ENCODE measurements at places on chromosomes 11 and 22. TPM values are rescaled to one million over a fixed set of nuclear protein-coding genes. Genes with fewer than 3 reads are reported as not detected.

DNA sequence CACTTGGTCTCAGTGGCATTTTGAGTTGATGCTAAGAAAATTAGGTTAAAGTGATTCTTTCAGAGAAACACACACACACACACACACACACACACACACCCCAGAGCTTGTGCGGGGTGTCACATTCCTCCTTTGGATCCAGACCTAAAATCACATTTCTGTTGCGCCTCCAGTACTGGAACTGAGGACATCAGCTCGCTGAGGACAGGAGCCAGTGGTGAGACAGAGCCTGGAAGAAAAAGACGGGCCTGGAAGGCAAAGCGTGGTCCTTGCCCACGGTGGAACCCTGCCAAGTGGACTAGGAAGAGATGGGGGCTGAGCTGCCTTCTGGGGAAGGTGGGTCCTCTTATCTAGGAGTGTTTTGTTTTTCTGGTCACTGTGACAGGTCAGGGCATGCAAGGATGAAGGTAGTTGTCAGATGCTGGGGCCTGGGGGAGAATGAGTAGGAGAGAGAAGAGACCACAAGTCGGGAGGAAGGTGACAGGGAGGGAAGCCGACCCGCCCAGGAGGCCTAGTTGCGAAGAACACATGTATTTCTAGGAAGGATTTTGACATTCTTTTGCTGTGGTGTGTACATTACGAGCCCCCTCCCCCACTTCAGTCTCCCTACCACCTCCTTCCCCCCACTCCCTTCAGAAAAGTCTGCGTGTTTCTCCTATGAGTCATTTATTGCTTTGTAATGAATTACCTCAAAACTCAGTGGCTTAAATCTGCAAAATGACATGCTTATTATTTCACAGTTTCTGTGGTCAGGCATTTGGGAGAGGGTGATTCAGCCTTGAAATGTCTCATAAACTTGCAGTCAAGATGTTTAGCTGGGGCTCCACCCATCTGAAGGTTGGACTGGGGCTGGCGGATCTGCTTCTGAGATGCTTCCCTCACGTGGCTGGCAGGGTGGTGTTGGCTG, 4.8 kb upstream of the ELFN2 start:
- peaks cover 22% of the 10 kb centered on the region for H3K27me3 ChIP-seq
- H3K36me3 ChIP-seq: no peaks in the 10 kb centered on the region
- peak overlapping the region; percentile 16 for H3K4me3 ChIP-seq
- DNase-seq: no peak

The SLC6A5 gene
- 0.05 TPM for total RNA-seq

The PNPLA3 gene
- total RNA-seq: 14.7 TPM

The C11orf65 gene
- total RNA-seq: 0.54 TPM

GRCh38 chr11:18907391-18907790, 31.8 kb downstream of the MRGPRX1 start:
- peaks cover 4% of the 10 kb centered on the region for H3K36me3 ChIP-seq
- no peaks in the 10 kb centered on the region for H3K27me3 ChIP-seq
- no peaks in the 10 kb centered on the region for H3K4me1 ChIP-seq
- H3K27ac ChIP-seq: no peak overlapping the region

The MPZL3 gene
- 0.54 TPM for total RNA-seq

The OR56A1 gene
- 0.15 TPM for total RNA-seq

The PDGFB gene
- 0.44 TPM for total RNA-seq

- H3K4me1 ChIP-seq: no peaks in the 10 kb centered on the region
- no peak overlapping the region for H3K27ac ChIP-seq
- no peaks in the 10 kb centered on the region for H3K27me3 ChIP-seq
- H3K36me3 ChIP-seq: no peaks in the 10 kb centered on the region
- no peak for DNase-seq
Measured at GRCh38 chr11:73003088-73003487, 139.0 kb downstream of the FCHSD2 start.

The OR5P2 gene
- total RNA-seq: not detected

The RAC2 gene
- total RNA-seq: not detected

GRCh38 chr11:65478388-65479183, 20.3 kb upstream of the MALAT1 start:
- peak overlapping the region; percentile 78 for H3K27ac ChIP-seq
- H3K4me1 ChIP-seq: peaks cover 24% of the 10 kb centered on the region
- H3K36me3 ChIP-seq: no peaks in the 10 kb centered on the region
- peak overlapping the region; percentile 38 for H3K4me3 ChIP-seq
- DNase-seq: no peak

GRCh38 chr22:48827904-48828555, 999.6 kb downstream of the BRD1 start:
- peaks cover 4% of the 10 kb centered on the region for H3K27me3 ChIP-seq
- H3K27ac ChIP-seq: no peak overlapping the region
- no peak overlapping the region for H3K4me3 ChIP-seq
- H3K4me1 ChIP-seq: no peaks in the 10 kb centered on the region

The ME3 gene
- total RNA-seq: 12.4 TPM

DNA sequence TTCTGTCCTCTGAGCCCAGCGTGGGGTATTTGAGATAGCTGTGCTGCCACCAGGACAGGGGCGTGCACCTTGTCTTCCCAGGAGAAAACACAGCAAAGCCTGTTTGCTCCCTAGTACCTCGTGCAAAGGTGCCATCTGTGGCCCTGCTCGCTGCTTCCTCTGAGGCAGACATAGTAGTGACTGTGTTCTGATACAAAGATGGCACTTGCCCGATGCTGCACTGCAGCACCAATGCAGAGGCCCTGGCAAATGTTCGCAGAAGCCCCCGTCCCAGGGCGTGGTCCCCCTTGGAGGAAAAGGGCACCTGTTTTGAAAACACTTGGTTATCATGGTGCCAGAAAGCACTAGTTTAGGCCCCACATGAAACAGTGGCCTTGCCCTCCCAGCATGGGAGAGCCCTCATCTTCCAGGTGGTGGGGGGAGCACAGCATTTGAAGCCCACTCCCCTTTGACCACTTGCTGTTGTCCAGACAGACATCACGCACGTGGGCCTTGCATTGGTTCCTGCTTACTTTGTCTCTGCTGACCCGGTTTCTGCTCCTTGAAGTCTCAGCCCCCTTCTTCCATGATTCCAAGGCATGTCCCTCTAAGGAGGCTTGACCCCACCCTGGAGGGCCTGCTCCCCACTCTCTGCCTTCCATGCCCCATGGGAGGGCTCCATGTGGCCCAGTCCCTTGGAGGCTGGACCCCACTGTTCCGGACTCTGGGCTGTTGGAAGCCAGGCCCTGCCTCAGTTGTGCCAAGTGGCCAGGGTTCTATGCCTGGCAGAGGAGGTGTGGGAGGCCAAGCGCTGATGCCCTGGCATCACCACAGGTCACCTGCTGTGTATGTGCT, 109.4 kb downstream of the KCNQ1OT1 start:
- no peaks in the 10 kb centered on the region for H3K4me1 ChIP-seq
- no peak overlapping the region for H3K4me3 ChIP-seq
- no peak for DNase-seq
- H3K27me3 ChIP-seq: peaks cover 5% of the 10 kb centered on the region

The LRRN4CL gene
- 1.8 TPM for total RNA-seq

The PNPLA5 gene
- total RNA-seq: not detected

DNA sequence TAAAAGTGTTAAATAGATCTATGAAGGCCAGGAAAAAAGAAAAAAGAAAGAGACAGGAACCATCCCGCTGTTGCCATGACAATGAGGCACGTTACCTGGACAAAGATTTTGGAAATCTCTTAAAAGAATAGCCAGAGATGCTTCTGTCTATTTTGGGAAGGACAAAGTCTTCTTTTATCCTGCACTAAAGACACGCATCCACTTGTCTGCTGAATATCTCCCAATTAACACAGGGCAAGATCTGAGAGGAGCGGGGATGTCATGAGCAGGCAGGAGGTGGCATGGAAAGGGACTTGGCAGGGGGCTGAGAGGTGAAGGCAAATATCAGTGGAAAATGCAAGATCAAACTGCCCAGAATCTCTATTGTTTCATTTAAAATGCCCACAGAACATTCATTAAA, 153.8 kb upstream of the BLID start:
- DNase-seq: no peak
- peaks cover 1% of the 10 kb centered on the region for H3K27me3 ChIP-seq
- H3K27ac ChIP-seq: no peak overlapping the region

GRCh38 chr11:36586543-36586942, 7.8 kb upstream of the IFTAP start:
- no peak for DNase-seq
- no peaks in the 10 kb centered on the region for H3K4me1 ChIP-seq
- no peak overlapping the region for H3K4me3 ChIP-seq
- peaks cover 7% of the 10 kb centered on the region for H3K36me3 ChIP-seq
- peaks cover 4% of the 10 kb centered on the region for H3K27me3 ChIP-seq

- H3K36me3 ChIP-seq: no peaks in the 10 kb centered on the region
- no peak for DNase-seq
- no peak overlapping the region for H3K27ac ChIP-seq
Measured at GRCh38 chr11:17986007-17986710, 26.7 kb downstream of the SERGEF start.

- no peak overlapping the region for H3K27ac ChIP-seq
- H3K27me3 ChIP-seq: peaks cover 3% of the 10 kb centered on the region
- DNase-seq: no peak
- peaks cover 6% of the 10 kb centered on the region for H3K4me1 ChIP-seq
- no peak overlapping the region for H3K4me3 ChIP-seq
- H3K36me3 ChIP-seq: peaks cover under 1% of the 10 kb centered on the region
Measured at GRCh38 chr22:45879552-45879949, 97.4 kb downstream of the WNT7B start.

DNA sequence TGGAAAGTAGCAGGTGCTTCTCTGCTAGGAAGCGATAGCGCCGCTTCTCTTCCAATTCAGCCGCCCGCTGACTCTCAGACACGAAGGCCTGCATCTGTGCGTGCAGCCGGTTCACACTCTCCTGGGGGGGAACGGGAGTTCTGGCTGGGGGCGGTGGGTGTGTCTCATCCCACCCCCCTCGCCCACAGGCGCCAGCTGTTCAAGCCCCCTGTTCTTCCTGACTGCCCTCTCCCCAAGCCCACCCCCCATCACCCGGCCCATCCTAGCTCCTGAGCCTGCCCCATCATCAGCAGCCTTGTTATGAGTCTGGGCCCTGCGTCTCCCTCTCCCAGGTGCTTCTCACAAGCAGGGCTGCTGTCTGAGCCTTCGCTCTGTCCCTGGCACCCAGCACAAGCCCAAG, 13.1 kb upstream of the SLC16A8 start:
- peak overlapping the region; percentile 97 for H3K27ac ChIP-seq
- DNase-seq: peak; percentile 62
- H3K4me3 ChIP-seq: peak overlapping the region; percentile 94
- peaks cover 26% of the 10 kb centered on the region for H3K4me1 ChIP-seq
- H3K27me3 ChIP-seq: peaks cover 22% of the 10 kb centered on the region

GRCh38 chr11:82675838-82676237, 57.8 kb downstream of the FAM181B start:
- no peak overlapping the region for H3K4me3 ChIP-seq
- no peak for DNase-seq
- H3K27ac ChIP-seq: no peak overlapping the region
- H3K4me1 ChIP-seq: no peaks in the 10 kb centered on the region
- H3K27me3 ChIP-seq: no peaks in the 10 kb centered on the region

The RAG1 gene
- total RNA-seq: 0.39 TPM

- no peak overlapping the region for H3K4me3 ChIP-seq
- no peak for DNase-seq
- H3K27ac ChIP-seq: no peak overlapping the region
- peaks cover 2% of the 10 kb centered on the region for H3K27me3 ChIP-seq
- no peaks in the 10 kb centered on the region for H3K36me3 ChIP-seq
Measured at GRCh38 chr11:77450227-77450626, 23.7 kb downstream of the PAK1 start.

DNA sequence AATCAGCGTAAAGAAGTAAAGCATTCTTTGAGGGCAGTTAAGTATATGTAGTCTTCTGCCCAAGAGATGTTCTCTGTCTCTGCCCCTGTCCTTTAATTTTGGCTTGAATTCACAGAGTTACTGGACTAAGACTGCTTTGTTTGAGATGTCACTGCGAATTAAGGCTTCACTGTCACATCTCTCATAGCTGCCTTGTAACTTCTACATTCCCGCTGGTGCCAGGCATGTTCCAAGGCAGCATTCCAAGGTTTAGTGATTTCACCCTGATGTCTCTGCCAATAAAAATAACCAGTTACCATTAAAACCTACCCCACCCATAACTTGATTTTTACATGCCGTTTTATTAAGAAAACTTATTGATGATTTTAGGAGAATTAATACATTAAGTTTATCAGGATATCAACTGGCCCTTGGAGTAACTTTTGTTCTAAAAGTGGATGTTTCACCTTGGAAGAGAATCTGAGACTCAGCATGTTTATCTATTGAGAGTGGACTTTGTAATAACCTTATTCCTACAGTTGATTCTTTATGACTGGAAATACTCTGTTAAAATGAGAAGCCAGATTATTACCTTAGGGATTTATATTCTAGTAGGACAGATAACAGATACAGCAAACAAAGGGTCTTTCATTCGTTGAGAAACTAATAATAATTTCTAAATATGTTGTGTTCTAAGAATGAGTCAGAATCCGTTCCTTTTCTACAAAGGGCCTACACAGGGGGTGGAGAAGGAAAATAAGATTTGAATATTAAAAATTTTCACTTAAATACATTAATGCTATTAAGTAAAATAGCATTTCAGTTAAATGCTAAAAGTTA, 110.2 kb downstream of the UVRAG start:
- DNase-seq: no peak
- no peaks in the 10 kb centered on the region for H3K36me3 ChIP-seq
- H3K27ac ChIP-seq: no peak overlapping the region
- H3K4me3 ChIP-seq: no peak overlapping the region
- H3K4me1 ChIP-seq: no peaks in the 10 kb centered on the region
- no peaks in the 10 kb centered on the region for H3K27me3 ChIP-seq

DNA sequence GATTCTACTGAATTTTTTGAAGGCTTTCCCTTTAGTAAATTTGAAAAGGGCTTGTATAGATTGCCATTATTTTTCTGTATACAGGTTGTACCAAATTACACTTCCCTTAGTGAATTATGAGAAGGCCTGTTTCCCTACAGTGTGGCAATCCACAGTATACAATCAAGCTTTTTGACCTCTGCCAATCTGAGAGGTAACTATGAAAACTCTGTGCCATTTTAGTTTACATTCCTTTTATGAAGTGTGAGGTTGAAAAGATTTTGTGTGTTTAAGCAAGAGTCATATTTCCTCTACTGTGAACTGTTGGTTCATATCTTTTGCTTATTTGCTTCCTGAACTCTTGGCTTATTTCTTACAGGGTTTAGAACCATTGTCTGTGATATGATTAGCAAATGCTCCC, 432.5 kb downstream of the KCNA4 start:
- no peaks in the 10 kb centered on the region for H3K36me3 ChIP-seq
- H3K4me1 ChIP-seq: no peaks in the 10 kb centered on the region
- no peaks in the 10 kb centered on the region for H3K27me3 ChIP-seq
- no peak for DNase-seq

The TMPRSS4 gene
- total RNA-seq: not detected

The TRIM64C gene
- not detected for total RNA-seq

The CD3E gene
- total RNA-seq: not detected

The LSP1 gene
- total RNA-seq: 2.5 TPM

The SCN4B gene
- total RNA-seq: 2.9 TPM

DNA sequence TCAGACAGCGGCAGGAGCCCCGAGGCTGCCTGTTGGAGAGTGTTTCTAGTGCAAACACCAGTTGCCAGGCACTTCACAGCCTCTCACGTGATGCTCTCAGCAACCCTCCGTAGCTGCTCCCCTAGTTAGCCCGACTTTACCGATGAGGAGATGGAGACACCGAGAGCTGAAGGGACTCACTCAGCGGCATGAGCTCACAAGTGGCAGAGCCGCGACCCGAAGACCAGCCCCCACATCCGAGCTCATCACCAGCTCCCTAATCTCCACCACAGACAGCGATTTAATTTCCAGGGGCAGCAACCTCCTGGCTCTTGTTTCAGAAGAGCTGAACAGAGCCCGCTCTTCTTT, 28.7 kb upstream of the RTL6 start:
- H3K36me3 ChIP-seq: no peaks in the 10 kb centered on the region
- H3K27me3 ChIP-seq: no peaks in the 10 kb centered on the region
- no peak overlapping the region for H3K27ac ChIP-seq
- peaks cover 5% of the 10 kb centered on the region for H3K4me1 ChIP-seq
- H3K4me3 ChIP-seq: no peak overlapping the region
- DNase-seq: no peak
